ENCODE measurements at places on chromosomes 2 and 18.
A peak's percentile ranks its signal among the peaks of the same experiment; 100 is the strongest.

DNA sequence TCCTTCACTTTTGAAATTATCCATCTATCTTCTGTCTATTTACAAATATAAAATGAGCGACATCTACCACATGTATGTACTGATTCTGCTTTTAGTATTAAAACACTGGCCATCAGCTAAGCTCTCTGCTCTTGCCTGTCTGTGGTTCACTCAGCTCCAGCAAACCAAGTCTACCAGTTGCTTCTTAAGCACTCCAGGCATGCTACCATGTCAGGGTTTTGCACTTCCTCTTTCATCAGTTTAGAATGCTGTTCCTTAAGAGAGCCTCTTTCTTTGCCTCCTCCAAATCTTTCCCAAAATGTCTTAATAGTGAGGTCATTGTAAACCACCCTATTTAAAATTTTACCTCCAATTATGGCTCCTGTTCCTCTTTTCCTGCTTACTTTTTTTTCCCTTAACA is 59.5 kb downstream of the SCN3A start:
- no peak for DNase-seq

GRCh38 chr2:177385151-177385550 is 7.4 kb upstream of the AGPS start:
- no peak for DNase-seq

DNA sequence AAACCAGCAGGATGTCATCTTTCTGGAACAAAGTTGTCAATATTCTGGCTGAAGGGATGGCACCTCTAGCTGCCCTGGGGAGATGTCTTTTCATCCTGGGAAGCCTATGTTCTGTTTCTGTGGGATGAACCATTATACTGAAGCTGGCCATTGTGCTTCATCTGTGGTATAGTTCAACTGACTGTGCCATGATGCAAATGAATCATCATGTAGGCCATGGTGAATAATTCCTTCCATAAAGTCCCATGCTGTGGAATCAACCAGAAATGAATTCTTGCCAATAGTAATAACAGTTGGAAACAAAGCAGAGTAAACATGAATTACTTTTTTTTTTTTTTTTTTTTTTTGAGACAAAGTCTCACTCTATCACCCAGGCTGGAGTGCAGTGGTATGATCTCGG is 64.1 kb upstream of the CNGA3 start:
- no peak for DNase-seq

DNA sequence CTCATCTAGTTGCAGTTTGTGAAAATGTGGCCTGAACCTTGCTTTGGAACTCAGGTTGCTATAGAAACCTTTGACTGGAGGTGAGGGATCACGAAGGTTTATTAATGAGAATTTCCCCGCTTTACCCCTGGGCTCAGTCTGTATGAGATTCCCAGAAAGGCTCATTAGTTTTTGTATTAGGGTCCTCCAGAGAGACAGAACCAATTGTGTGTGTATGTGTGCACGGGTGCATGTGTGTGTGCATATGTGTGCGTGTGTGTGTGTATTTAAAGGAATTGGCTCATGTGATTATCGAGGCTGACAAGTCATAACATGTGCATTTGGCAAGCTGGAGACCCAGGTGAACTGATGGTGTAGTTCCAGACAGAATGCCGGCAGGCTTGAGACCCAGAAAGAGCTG is 113.8 kb upstream of the DLX2 start:
- DNase-seq: no peak

DNA sequence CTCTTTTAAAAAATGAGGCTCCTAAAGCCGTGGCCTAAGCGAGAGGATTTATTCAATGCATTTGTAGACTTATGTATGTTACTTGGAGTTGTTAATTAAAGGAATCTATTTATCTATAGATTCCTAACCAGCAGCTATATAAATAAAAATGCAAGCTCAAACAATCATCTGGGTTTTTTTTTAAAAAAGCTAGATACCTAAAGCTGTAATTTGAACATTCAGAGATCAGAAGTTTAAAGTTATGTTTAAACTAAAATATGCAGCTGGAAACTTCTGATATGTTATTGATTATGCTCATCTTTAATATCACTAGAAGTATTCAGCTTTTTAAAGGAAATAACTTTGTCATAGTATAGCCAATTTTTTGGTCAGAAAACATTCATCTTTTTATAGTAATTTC is 1.0 kb downstream of the MEIS1 start:
- DNase-seq: no peak

DNA sequence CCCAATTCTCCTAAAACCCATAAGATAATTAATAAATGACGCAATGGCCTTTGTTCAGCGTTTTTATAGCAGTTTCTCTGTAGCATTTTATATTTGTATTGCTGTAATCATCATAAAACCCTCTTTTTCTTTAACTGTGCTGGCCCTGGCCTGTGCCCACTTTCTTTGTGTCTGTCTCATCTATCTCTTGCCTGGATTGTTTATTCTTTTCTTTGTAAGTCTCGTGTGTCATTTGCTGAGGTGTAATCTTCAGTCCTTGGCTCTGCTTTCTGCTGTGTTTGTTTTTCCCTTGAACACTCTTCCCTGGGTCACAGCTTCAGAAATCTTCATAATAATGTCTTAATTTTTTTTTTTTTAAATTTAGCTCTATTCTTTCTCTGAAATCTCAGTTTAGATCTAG is 525.8 kb upstream of the LINC00305 start:
- DNase-seq: no peak

- no peak for DNase-seq
These were observed 260.0 kb upstream of the FN1 start for GRCh38 chr2:215695861-215696260.

- no peak for DNase-seq
These were observed 615.5 kb upstream of the SETBP1 start for GRCh38 chr18:44065206-44065605.

GRCh38 chr2:99861376-99861760 is 281.0 kb downstream of the AFF3 start:
- DNase-seq: no peak

- no peak for DNase-seq
These were observed 8.0 kb downstream of the AGFG1 start for GRCh38 chr2:227479865-227480475.

GRCh38 chr2:61210332-61210981 is 48.5 kb downstream of the C2orf74 start:
- no peak for DNase-seq

GRCh38 chr18:54532222-54532621 is 58.8 kb upstream of the DYNAP start:
- no peak for DNase-seq

- DNase-seq: no peak
These were observed 357.4 kb upstream of the ACVR2A start for GRCh38 chr2:147487286-147487977.

DNA sequence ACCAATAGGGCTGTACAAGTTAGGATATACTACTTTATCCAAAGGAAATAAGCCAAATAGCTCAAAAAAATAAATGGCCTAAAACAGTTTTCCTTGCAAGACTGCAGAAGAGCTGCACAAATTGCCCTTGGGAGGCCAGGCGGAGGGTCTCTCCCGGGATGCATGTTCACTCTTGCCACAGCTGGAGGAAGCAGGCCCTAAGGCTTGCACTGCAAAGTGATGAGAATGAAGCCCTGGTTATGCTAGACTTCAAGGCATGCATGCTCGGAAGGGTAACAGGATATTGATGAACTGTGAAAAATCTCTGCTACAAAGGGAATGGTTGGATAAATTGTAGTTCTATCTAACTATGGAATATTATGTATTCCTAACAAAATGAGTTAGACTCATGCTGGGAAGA is 27.5 kb upstream of the LDLRAD4 start:
- DNase-seq: no peak

GRCh38 chr2:174074831-174075230 is 109.7 kb upstream of the SP3 start:
- no peak for DNase-seq

- no peak for DNase-seq
These were observed 39.4 kb downstream of the SLC14A2 start for GRCh38 chr18:45654677-45655076.

DNA sequence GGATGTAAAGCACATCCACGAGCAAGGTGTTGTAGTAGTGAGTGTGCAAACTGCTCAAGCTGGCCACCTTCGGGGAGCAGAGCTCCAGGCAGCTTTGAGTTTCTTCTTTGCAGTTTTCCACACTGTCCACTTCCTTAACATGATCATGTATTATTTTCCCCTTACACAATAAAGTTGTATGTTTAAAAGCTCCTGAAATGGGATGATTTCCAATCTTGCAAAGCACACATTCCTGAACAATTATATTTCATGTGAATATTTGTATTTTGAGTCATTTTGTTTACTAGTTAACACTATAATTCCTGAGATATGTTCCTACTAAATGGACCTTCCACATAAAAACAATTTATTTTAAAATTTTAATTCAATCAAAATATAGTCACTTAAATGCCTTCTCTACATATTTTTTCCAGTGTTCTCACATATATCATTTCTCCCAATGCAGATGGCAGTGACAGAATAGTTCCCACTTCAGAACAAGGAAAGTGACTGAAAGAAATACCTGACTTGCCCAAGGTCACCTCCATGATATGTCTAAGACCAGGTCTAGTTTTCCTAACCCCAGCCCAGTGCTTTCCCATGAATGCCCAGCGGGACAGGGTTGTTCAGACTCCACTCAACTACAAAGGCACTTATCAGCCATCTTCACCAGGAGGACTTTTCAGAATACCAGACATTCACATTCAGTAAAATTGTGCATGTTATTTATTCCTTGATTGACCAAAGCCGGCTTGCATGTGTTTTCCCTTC is 5.5 kb downstream of the CYB5A start:
- DNase-seq: no peak

- no peak for DNase-seq
These were observed 233.5 kb downstream of the DYM start for GRCh38 chr18:49227001-49227380.

DNA sequence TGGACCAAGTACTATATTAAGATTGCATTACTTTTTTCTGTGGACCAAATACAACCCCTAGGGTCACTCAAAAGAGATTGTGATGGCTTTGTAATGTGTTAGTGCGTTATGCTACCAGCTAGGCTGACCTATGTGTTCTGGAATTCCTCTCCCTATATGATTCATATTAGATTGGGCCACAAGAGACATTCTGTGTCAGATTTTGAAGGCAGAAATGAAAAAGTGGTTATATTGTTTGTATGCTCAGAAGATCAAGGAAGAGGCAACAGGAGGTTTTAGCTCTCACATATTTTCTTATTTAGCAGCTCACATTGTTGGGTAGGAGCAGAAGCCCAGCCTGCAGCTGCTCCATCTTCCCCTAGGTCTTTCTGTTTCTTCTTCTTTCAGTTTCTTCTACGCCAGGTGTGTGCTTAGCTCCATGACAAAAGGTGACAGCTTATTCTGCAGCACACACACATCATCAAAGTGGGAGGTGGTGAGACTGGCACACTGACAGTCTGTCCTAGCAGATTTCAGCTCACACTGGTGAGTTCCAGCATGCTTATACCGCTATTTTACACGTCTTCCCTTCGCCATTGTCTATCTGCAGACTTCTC is 156.8 kb upstream of the UBE2E3 start:
- DNase-seq: no peak

DNA sequence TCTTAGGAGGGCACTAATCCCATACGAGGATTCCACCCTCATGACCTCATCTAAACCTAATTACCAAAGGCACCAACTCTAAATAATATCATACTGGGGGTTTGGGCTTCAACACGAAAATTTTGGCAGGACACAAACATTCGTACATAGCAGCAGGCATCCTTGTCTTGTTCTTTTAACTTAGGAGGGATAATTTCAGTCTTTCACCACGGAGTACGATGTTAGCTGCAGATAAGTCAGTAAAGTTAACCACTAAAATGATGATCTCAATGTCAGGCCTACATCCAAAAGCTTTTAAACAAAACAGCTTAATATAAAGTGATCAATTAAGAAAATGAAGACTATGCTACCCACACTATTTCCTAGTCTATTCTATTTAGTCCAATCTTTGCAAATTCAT is 74.9 kb downstream of the ID2 start:
- DNase-seq: no peak

DNA sequence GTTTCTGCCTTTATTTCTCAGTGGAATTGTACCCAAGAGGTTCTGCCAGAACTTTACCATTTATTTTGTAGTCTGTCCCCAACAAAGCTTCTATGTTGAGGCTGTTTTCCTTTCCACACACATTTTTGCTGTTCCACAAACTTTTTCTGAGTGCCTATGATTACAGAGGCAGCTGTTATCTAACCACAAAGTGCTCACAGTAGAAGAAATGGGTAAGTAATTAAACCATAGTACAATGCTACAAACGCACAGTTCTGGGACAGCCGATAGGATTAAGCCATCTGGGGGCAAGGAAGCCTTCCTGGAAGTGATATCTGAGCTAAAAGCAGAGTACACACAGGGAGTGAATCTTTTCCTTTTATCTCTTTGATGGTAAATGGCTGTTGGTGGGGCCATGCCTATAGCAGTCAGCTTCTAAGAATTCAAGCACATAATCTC is 3.9 kb upstream of the MGAT4A start:
- DNase-seq: no peak

- DNase-seq: no peak
These were observed 18.2 kb downstream of the IFIH1 start for GRCh38 chr2:162300266-162300665.

GRCh38 chr2:173590276-173590861 is 235.7 kb downstream of the CDCA7 start:
- no peak for DNase-seq

DNA sequence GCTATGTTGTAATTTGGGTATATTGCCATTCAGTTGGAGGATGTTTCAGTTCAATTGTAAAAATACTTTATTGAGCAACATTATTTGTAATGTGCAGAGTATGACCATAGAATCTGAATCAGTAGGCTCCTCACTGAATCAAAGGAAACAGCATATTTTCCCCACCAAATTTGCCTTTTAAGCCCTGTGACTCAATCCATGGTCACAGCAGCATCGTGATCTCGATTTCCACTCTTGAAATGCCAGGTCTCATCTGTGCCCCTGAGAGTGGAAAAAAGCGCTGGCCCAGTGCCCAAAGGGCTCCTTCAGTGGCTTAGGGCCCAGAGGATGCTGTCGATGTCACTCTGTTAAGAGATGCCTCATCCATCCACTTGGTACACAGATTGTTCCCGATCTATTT is 57.5 kb downstream of the FHOD3 start:
- DNase-seq: no peak

- no peak for DNase-seq
These were observed 13.5 kb upstream of the IGFBP2 start for GRCh38 chr2:216619411-216620393.

- DNase-seq: peak; percentile 21
These were observed 400 bp downstream of the CCDC88A start for GRCh38 chr2:55419233-55419678.

DNA sequence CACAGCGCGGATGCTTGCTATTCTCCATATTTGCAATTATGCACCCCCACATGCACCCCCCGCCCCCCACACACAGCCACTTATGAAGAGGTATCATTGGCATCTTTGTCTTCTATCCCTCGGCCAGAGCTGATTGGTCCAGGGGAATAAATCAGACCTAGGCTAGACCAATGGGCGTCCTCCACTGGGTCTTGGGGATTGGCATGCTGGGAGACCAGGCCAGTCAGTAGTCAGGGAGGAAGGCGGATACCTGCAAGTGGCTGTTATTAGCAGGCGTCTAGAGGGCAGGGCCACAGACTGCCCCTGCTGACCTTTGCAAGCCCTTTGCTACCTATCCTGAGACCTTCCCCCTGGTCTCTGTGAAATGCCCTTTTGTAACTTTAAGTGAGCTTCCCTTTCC is 30.0 kb downstream of the ATOH8 start:
- no peak for DNase-seq

- DNase-seq: no peak
These were observed 470.8 kb downstream of the RIT2 start for GRCh38 chr18:42644729-42645131.
